ENCODE measurements at places on chromosomes 1 and 21.

- no peak for DNase-seq
Observed at GRCh38 chr1:210722410-210723081, 393.8 kb downstream of the HHAT start.

- no peak for DNase-seq
Observed at GRCh38 chr21:44903050-44903685, 17.5 kb downstream of the ITGB2 start.

DNA sequence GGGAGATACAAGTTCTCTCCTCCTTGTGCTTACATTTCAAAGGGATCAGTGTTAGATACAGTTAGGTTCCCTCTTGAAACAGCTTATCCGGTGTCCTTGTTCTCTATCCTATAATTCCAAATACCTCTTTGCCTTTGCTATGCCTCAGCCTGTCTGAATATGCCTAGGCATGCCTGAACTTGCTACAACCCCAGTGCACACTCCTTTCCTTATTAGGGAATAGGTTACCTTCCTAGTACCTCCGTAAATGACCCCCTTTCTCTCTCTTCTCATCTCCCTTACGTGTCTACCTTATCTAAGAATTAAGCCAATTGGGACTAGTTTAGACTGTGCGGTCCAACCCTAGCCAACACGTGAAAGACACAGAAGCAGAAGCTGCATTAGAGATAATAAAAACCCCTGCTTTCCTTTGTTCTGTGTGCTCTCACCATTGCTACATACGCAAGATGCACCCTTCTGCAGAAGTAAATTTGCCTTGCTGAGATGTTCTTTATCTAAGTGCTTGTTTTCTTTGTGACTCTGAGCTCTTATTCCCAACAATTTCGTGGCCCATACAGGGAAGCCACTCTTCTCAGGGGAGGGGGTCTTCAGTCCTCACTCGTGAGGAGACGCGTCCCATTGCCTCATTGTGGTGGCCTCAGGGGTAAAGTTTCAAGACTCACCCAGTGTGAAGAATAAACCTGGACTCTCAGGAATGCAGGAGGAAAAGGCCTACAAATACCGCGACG is 802.1 kb downstream of the PLA2G4A start:
- DNase-seq, result no peak

GRCh38 chr1:170200161-170200560 is 54.4 kb downstream of the NTMT2 start:
- no peak for DNase-seq

DNA sequence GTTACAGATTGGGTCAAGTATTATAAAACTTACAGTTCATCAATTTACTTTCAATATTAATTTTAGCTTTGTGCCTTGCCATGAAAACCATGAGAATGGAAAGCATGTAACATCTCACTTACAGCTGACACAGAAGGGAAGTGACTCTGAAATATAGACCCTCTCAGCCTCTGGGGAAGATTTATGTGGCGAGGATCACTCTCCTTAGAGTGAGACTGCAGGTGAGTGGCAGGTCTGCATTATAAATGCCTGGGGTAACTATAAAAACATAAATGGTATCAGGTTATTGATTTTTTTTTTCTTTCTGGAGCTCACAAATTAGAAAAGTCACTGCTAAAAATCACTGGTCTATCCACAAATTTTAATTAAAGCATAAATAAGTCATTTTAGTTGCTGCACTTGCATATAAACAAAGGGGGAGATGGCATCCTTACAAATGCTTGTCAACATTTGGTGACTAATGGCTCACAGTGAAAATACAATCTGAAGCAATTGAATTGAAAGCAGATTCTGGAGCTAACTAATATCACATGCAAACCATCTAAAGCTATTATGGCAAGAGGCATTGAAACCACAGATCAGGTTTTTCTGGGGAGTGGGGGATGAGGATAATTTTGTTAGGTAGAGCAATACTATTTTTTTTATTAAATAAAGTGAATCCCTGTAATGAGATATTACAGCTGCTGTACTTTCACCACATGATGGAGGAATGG is 200.9 kb downstream of the TM2D1 start:
- DNase-seq, result no peak

- DNase-seq, result no peak
Observed at GRCh38 chr1:203268901-203269653, 36.2 kb upstream of the BTG2 start.

GRCh38 chr1:16187748-16188401 is 24.6 kb downstream of the ARHGEF19 start:
- DNase-seq, result peak; percentile 49

Measured in stimulated activated CD8-positive, alpha-beta memory T cell treated with anti-CD3 and anti-CD28 coated beads, Interleukin-12 subunit alpha, Interleukin-12 subunit beta, amount 100 ng/mL, for 4 hours (primary cell).